ENCODE measurements at places on chromosomes 5 and 9. TPM values are rescaled to one million over a fixed set of nuclear protein-coding genes. Genes with fewer than 3 reads are reported as not detected.

GZMA gene
- total RNA-seq, result not detected

SPINK6 gene
- 2.3 TPM for total RNA-seq

LVRN gene
- total RNA-seq, result 3.7 TPM

GABBR2 gene
- not detected for total RNA-seq

PCDH1 gene
- 122 TPM for total RNA-seq

CDKN2A gene
- total RNA-seq, result 3.4 TPM

IL33 gene
- total RNA-seq, result 37.3 TPM

LCN2 gene
- total RNA-seq, result 7.9 TPM

PCDHGC4 gene
- 12.5 TPM for total RNA-seq

- H3K27me3 ChIP-seq, result no peaks in the 10 kb centered on the region
- no peak for DNase-seq
- no peak overlapping the region for H3K4me3 ChIP-seq
- no peak overlapping the region for H3K27ac ChIP-seq
- peaks cover 39% of the 10 kb centered on the region for H3K4me1 ChIP-seq
Measured at GRCh38 chr9:129400971-129401622, 219.8 kb downstream of the C9orf50 start.

- no peak overlapping the region for H3K27ac ChIP-seq
- no peaks in the 10 kb centered on the region for H3K4me1 ChIP-seq
- DNase-seq, result no peak
- H3K36me3 ChIP-seq, result no peaks in the 10 kb centered on the region
Measured at GRCh38 chr5:165231821-165232508, 1726.5 kb downstream of the MAT2B start.

- H3K4me1 ChIP-seq, result no peaks in the 10 kb centered on the region
- DNase-seq, result no peak
- no peak overlapping the region for H3K4me3 ChIP-seq
- no peaks in the 10 kb centered on the region for H3K36me3 ChIP-seq
- no peaks in the 10 kb centered on the region for H3K27me3 ChIP-seq
Measured at GRCh38 chr5:90968319-90968718, 409.7 kb downstream of the ADGRV1 start.

- H3K4me3 ChIP-seq, result no peak overlapping the region
- no peaks in the 10 kb centered on the region for H3K36me3 ChIP-seq
- DNase-seq, result no peak
- H3K27ac ChIP-seq, result no peak overlapping the region
- H3K4me1 ChIP-seq, result peaks cover 2% of the 10 kb centered on the region
- H3K27me3 ChIP-seq, result no peaks in the 10 kb centered on the region
Measured at GRCh38 chr9:4138180-4138579, 161.7 kb downstream of the GLIS3 start.

GRCh38 chr5:134131165-134131564 is 16.7 kb downstream of the TCF7 start:
- no peak overlapping the region for H3K4me3 ChIP-seq
- H3K27me3 ChIP-seq, result no peaks in the 10 kb centered on the region
- peaks cover 30% of the 10 kb centered on the region for H3K4me1 ChIP-seq
- no peak for DNase-seq

GRCh38 chr5:96350678-96351077 is 82.4 kb downstream of the PCSK1 start:
- DNase-seq, result no peak
- no peaks in the 10 kb centered on the region for H3K36me3 ChIP-seq
- H3K4me1 ChIP-seq, result no peaks in the 10 kb centered on the region
- H3K4me3 ChIP-seq, result no peak overlapping the region

GRCh38 chr9:109179801-109180523 is 12.9 kb upstream of the FRRS1L start:
- peak; percentile 26 for DNase-seq
- no peaks in the 10 kb centered on the region for H3K36me3 ChIP-seq
- no peak overlapping the region for H3K27ac ChIP-seq

GRCh38 chr5:71719063-71719964 is at the start of gene CARTPT:
Gene CARTPT (plus strand): TSS chr5:71719275. CDS start chr5:71719294, 19 bp downstream.
- H3K27ac ChIP-seq, result no peak within 1 kb of the TSS
- H3K27me3 ChIP-seq, result peaks cover 80% of the 10 kb centered on the region
- H3K36me3 ChIP-seq, result no peaks in the 10 kb centered on the region
- no peak for DNase-seq
- no peak within 1 kb of the TSS for H3K4me3 ChIP-seq

- H3K4me3 ChIP-seq, result peak overlapping the region; percentile 1
- H3K4me1 ChIP-seq, result peaks cover 99% of the 10 kb centered on the region
- no peak overlapping the region for H3K27ac ChIP-seq
- no peaks in the 10 kb centered on the region for H3K36me3 ChIP-seq
- DNase-seq, result no peak
Measured at GRCh38 chr9:134333234-134333873, 7.1 kb downstream of the RXRA start.

- no peak overlapping the region for H3K27ac ChIP-seq
- H3K36me3 ChIP-seq, result no peaks in the 10 kb centered on the region
- H3K4me1 ChIP-seq, result no peaks in the 10 kb centered on the region
- no peaks in the 10 kb centered on the region for H3K27me3 ChIP-seq
- DNase-seq, result no peak
Measured at GRCh38 chr9:16377311-16377710, 493.2 kb downstream of the BNC2 start.

DNA sequence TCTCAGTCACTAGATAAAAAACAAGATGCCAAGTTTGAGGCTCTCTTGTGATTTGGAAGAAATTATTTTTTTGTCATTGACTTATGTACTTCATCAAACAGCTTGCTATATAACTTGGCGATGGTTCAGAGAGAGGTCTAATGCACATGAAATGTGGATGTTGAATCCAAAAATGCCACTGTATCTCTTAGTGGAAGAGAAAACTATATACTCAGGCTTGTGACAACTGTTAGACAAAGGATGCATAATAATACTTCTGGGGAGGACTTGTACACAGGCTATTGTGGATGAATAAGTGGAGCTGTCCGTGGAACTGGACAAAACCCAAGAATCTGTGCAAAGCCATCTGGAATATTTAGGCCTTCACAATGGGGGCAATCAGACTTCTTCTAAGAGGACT is 162.9 kb upstream of the NMUR2 start:
- H3K4me3 ChIP-seq, result no peak overlapping the region
- H3K4me1 ChIP-seq, result no peaks in the 10 kb centered on the region
- H3K27ac ChIP-seq, result no peak overlapping the region

GRCh38 chr5:457195-457961 is 14.4 kb downstream of the EXOC3 start:
- no peaks in the 10 kb centered on the region for H3K27me3 ChIP-seq
- no peak overlapping the region for H3K4me3 ChIP-seq
- peak; percentile 59 for DNase-seq
- H3K4me1 ChIP-seq, result peaks cover 19% of the 10 kb centered on the region
- H3K27ac ChIP-seq, result no peak overlapping the region
- H3K36me3 ChIP-seq, result peaks cover 71% of the 10 kb centered on the region

DNA sequence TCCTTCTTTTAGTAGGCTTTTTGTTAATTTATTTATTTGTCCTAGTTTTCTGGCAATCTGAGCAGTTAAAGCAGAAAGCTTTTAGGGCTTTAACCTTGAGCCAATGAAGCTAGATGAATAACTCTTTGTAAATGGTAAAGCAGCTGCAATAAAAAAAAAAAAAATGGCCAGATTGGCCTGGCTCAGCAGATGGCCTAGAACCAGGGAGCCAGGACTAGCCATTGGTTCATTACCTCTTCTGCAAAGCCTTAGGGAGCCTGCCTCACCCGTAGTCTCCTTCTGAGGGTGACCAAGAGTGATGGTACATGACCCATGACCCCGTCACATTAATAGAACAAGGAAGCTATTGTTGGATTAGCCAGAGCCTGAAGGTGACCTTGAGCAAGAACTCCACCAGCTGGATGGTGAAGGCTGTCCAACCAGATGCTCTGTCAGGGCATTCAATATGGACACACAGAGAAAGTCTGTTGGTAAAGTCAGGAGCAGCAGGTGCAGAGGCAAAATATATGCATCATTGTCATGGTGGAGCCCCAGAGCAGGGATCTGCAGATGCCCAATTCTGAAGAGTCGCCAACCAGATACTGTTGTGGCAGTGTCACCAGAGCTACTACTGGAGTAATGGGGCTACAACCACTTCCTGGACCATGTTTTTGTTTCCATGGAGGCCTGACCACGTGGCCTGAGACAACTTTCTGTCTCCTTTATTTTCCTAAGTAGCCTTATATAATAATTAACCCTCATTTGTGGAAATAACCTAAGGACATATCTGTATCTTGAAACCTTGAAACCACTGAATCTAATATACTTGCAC is 100.7 kb downstream of the MTX3 start:
- H3K27ac ChIP-seq, result no peak overlapping the region
- no peak overlapping the region for H3K4me3 ChIP-seq
- no peaks in the 10 kb centered on the region for H3K4me1 ChIP-seq
- peaks cover 2% of the 10 kb centered on the region for H3K27me3 ChIP-seq

GRCh38 chr9:691825-692400 is 149.6 kb upstream of the DMRT1 start:
- H3K27me3 ChIP-seq, result no peaks in the 10 kb centered on the region
- peak overlapping the region; percentile 89 for H3K27ac ChIP-seq
- no peaks in the 10 kb centered on the region for H3K36me3 ChIP-seq
- DNase-seq, result no peak
